ENCODE measurements at places on chromosomes 6 and 20.
A peak's percentile ranks its signal among the peaks of the same experiment; 100 is the strongest.

DNA sequence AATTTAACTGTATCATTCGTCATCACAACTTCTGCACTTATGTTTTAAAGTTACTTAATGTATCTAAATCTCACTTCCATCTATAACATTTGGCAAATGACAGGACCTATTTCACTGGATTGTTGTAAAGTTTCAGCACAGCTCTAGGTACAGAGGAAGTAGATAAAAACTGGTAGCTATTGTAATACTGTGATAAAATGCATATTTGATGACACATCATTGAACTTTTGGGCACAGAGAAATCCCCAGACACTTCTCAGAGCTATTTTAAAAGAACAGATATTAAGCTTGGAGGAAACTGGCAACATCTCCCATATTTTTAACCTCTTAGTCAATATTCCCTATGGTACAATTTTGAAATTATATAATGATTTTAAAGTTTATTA is 138.7 kb downstream of the RFPL4B start:
- no peak for DNase-seq

DNA sequence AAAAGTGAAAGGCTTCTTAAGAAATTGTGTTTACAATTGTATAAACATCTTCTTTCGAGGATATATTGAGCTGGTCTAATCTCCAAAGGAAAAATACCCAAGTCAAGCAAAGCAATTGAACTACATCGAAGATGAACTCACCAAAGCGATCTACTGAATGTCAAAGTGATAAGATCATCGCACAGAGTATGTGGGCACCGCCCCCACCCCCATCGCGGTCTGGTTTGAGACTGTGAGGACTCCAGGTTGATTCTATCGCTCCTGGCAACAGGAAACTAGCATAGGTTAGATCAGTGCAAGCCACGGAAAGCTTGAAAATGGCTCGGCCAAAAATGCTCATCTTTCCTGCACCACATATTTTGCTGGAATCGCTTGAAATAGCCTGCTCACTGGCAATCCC is 133.2 kb upstream of the RPS6KA2 start:
- DNase-seq, result peak; percentile 71

DNA sequence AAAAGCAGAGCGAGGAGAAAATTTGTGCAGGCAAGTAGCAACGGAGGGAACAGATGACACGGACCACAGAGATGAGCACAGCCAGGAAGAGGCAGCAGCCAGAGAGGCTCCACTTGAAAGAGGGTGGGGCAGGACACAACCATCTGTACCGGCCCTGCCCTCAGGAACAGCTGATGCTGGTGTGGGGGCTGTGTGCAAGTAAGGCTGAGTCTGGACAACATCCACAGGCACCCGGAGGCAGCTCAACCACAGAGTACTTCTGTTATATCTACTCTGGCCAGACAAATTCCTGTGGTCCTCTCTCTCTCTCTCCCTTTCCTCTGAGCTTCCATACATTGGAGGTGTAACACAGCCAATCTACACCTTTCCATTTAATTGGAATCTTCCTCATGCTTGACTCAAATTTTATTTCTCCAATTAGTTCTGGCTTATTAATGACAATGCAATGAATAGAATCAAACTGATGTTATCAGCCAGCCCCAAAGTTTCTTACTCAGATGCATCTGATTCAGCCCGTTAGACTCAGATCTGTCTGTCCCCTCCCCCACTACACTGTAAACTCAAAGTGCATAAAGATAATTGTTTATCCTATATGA is 24.9 kb downstream of the KIF13A start:
- DNase-seq, result no peak

DNA sequence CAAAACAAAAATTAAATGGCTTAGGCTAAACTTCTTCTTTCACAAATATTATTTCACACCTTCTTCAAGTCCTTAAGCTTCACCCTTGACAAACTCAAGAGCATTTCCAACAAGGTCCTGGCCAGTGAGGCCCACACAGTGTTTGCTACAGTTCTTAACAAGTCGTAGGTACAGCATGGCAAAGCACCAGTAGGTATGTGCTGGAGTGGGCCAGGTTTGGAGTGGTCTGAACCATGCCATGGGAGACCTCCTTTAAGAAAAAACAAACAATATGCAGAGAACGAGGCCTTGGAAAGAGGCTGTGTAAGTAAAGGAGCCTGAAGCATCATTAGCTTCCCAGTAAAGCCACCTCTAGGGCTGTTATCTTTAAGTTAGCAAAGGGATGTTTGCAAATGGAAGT is 154.3 kb upstream of the SNX9 start:
- DNase-seq, result no peak

DNA sequence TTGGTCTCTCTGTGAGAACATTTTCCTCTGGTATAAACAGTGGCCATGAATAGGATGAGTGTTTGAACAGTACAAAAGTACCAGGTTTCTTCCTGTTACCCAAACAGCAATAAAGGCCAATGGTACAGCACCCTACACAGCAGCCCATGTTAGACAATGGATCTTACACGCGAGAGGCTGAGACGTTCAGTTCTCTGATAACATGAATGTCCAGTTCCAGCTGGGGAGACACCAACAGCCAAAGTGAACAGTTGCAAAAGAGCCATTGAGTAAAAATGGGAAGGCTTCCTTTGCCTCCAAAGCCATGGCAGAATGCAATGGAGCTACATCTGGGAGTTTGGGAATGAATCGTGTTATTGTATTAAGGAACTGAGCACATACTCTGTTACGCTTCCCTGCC is 246.8 kb upstream of the SGK1 start:
- DNase-seq, result no peak

GRCh38 chr20:33299111-33299603 is 16.1 kb downstream of the BPIFB1 start:
- DNase-seq, result peak; percentile 73

DNA sequence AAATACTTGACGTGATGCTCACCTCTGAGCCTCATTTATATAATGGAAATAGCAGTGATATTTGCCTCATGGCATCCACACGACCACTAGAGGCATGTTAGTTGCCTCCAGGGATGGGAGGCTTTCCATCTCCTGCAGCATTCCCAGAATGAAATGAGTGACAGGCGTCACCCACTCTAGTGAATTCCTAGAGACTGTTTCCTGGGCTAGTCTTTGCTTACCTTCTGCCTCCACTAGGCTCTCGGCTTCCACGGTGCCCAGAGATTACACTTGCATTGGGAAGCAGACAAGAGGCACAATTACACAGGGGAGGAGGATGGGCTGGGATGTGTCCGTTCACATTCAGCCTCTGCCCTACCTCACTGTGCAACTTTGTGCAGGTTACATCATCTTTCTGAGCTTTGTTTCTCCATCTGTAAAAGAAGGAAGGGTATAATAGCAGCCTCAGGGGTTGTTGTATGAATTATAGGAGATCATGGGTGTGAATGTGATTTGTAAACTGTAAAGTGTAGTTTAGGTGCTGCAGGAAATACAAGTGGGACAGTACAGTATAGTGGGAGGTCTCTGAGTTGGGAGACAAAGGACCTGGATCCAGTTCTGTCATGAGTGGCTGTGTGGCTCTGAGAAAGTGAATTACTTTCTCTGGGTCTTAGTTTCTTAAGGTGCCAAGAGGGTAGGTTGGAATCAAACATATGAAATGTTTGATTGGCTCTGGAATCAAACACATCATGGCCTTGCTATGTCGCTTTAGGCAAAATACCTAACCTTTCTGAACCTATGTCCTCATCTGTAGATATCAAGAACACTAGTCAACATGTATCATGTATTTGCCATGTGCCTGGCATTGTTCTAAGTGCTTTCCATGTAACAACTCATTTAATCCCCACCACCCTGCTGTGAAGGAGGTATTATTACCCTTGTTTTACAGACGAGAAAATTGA is 3.6 kb upstream of the VSTM2L start:
- no peak for DNase-seq

Measured in stimulated activated CD4-positive, alpha-beta T cell treated with anti-CD3 and anti-CD28 coated beads, Interleukin-4, amount 100 ng/mL, for 48 hours (primary cell).